HCT116 (cell line): ENCODE measurements at places on chromosomes 3 and 15. TPM values are rescaled to one million over a fixed set of nuclear protein-coding genes. Genes with fewer than 3 reads are reported as not detected.

DNA sequence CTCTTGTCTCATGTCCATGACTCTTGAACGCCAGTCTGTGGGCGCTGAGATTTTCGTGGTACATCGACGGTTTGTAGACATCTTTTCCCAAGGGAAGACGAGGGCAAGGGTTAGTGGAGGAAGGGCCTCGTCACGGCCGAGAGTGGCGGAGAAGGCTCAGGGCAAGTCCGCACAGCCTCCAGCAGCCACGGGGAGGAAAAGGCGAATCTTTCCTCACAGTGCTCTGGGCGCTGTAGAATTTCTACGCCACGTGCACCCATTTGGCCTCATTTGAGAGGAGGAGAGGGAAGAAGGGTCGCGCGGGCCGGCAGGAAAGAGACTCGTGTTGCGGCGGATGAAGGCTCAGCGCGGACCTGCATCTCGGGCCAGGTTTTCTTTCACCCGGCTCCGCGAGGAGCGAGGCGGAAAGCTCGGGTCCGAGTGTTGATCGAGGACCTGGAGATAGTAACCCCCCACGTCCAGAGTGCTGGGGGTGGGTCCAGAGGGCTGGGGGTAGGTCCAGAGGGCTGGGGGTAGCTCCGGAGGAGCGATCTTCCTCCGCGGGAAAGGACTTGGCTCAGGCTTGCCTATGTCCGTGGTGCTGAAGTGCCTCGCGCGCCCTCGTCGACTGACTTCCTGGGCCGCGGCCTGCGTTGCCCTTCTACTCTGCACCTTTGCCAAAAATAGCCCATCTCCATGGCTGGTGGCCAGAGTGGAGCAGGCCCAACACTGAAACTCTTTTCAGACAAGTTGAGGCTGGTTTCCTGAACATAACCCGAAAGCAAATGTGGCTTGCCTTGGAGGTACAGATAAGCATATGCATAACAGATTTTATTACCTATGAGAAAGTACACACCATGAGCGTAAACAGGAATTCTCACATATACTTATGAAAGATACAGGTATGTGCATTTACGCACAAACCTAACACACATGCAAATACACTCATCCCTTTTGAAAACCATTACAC lies 1.1 kb downstream of the SLC35G2 start:
- DNase-seq = no peak

GRCh38 chr15:31001702-31002101 lies 10.3 kb upstream of the MTMR10 start:
- DNase-seq = no peak

GRCh38 chr3:161310649-161311423 lies 60.5 kb downstream of the SPTSSB start:
- no peak for DNase-seq

DNA sequence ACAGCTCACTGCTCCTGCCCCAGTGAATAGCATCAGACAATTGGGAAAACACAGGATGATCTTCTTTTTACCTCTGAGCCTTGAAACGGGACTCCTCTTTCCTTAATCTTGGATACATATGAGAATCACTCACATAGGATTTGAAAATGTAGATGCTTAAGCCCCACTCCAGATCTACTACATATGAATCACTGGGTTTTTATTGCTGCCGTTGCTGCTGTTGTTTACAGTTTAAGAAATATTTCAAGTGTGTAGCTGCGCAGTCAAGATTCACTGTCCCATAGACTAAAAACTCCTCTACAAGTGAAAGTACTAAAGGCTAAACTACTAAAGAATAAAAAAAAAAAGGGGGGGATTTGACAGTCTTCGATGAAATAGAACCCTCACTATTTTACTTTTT lies 765.9 kb downstream of the NTRK3 start:
- DNase-seq = no peak

The WDR5B gene
- total RNA-seq = 3.4 TPM

The NAALADL2 gene
- 2.9 TPM for total RNA-seq

The ANKRD34C gene
- total RNA-seq = not detected
